CD4-positive, alpha-beta T cell treated with Interleukin-2 at 100 ng/mL for 4 hours (primary cell): ENCODE measurements at places on chromosomes 12 and 14.
A peak's percentile ranks its signal among the peaks of the same experiment; 100 is the strongest.

DNA sequence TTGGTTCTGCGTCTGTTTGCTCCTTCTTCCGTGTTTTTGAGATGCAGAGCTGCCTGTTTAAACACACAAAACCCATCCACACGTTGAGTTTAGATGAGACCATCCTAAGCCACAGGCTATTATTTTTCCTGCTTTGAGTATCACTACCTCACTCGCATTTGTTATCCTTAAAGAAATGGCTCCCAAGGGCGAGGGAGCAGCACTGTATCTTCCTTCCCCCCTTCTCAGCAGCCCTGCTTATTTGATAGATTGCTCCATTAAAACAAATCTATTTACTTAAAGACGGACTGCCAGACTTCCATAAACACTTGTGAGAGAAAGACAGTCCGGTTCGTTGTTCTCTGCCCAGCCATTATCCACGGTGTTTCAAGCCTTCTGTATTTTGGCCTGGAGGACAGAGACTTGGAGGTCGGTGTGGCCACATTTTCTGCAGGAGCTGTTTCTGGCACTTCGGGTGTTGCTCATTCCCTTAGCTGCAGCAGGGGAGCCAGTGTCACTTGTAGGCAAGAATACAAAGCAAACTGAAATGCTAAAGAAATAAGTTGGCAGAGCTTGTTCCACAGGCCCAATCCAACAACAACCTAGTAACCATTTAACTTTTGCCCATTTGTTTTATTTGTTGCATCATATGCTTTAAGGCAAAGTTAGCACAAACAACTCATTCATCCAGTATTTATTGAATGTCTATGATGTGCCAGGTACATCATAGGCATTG is 275.4 kb downstream of the TTC6 start:
- DNase-seq, result no peak

GRCh38 chr14:100844082-100844408 is 18.1 kb downstream of the MEG3 start:
- no peak for DNase-seq

GRCh38 chr12:22991250-22991844 is 366.4 kb downstream of the ETNK1 start:
- DNase-seq, result no peak

- no peak for DNase-seq
Measured at GRCh38 chr14:47857646-47858045, 182.2 kb upstream of the MDGA2 start.

- DNase-seq, result no peak
Measured at GRCh38 chr14:104238424-104239184, 100.2 kb downstream of the KIF26A start.

DNA sequence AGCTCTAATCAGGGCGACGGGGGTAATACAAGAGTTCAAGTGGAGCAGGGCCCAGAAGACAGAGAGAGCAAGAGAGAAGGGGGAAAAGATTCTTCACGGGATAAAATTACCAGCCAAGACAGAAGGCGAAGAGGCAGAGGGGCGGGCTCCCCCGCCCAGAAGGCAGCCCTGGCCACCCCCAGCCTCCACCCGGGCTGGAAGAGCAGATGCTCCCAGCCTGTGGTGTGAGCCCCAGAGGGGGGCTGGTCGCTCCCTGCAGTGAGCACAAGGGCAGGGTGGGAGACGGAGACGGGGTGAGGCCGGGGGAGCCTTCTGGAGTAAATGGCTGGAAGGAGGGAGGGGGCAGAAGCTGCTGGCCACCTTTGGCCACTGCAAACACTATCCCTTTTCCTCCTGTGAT is 1035.6 kb downstream of the VRK1 start:
- no peak for DNase-seq

- DNase-seq, result no peak
Measured at GRCh38 chr12:49863946-49864797, 21.3 kb upstream of the BCDIN3D start.

DNA sequence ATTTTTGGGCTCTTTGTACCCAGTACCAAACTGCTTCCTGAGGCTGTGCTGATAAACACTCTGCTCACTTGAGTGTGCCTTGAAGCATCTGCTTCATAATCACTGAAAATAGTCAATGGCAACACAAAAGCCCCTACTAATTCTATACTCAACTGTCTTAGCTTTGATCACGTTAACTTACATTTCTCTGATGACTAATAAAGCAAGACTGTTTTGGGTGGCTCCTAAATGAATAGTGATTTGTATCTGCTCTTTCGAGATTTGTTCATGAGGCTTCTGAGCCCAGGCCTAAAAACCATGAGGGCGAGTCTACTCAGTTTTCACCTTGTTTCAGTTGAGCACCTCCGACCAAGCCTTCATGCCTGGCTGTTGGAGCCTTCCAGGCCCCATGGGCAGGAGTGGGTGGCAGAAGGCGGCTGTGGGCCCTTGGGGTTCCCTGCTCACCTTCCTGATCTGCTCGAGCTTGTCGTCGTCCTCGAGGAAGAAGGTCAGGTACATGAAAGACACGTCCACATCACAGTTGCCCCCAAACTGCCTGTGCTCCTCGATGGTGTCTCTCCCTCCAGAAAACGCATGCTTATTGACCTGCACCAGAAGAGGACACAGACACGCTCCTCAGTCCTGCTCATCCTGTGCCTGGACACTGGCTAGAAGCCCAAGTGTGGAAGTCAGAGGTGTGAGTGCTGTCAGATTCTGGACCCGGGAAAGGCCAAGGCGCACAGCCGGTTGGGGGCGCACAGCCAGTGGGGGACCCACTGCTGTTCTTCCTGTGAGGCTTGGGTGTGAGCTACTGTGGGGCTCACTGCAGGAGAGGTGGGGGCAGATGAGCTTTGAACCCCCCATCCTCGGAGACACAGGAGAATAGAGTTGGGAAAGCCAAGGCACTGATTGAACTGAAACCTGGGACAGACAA is 13.7 kb downstream of the SLC25A47 start:
- DNase-seq, result no peak

DNA sequence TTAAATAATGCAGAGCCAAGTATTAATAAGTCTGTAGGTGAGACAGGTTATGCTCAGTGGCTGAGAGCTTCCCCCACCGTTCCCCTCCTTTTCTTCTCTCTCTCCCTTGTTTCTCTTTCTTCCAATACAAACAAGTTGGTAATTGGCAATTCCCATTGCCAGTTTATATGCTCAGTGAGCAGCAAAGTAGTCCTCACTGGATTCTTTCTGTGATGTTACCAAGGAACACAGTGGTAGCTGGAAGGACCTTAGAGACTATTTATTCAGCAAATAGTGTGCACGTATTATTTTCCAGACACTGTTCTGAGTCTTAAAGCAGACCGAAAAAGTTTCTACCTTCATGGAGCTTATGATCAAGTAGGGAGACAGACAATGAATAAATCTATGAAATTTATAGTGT is 344.4 kb downstream of the FUT8 start:
- no peak for DNase-seq

- DNase-seq, result no peak
Measured at GRCh38 chr12:2673966-2674810, 120.6 kb upstream of the FKBP4 start.

- no peak for DNase-seq
Measured at GRCh38 chr12:43098071-43098470, 453.9 kb downstream of the ADAMTS20 start.

GRCh38 chr12:92255741-92256140 is 110.1 kb upstream of the BTG1 start:
- no peak for DNase-seq

- no peak for DNase-seq
Measured at GRCh38 chr12:94663071-94663470, 12.7 kb upstream of the TMCC3 start.

- no peak for DNase-seq
Measured at GRCh38 chr14:37061697-37062096, 110.7 kb downstream of the SLC25A21 start.

DNA sequence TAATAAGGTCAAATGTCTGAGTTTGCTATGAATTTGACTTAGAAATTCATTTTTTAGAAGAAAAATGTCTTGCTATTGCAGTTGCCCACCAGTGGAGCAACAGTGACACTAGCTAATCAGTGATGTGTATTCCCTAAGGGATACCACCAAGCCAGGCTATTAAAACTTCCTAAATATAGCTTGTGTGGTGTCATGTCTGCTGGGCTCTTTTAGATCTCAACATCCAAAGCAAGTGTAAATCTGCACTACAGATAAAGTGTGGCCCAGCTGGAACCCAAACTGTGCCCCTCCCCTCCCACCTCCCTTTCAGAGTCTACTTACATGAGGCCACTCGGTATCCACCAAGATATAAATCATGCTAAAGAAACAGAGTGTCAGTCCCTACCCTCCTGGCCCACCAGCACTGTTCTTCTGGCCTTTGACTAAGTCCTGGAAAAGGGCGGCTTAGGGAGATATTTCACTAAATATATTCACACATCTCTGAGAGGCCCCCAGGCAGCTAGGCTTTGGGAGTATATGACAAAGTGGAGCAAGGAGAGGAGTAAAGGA is 53.8 kb downstream of the SLC35F4 start:
- no peak for DNase-seq

GRCh38 chr14:65888677-65889076 is 476.1 kb downstream of the FUT8 start:
- DNase-seq, result no peak

DNA sequence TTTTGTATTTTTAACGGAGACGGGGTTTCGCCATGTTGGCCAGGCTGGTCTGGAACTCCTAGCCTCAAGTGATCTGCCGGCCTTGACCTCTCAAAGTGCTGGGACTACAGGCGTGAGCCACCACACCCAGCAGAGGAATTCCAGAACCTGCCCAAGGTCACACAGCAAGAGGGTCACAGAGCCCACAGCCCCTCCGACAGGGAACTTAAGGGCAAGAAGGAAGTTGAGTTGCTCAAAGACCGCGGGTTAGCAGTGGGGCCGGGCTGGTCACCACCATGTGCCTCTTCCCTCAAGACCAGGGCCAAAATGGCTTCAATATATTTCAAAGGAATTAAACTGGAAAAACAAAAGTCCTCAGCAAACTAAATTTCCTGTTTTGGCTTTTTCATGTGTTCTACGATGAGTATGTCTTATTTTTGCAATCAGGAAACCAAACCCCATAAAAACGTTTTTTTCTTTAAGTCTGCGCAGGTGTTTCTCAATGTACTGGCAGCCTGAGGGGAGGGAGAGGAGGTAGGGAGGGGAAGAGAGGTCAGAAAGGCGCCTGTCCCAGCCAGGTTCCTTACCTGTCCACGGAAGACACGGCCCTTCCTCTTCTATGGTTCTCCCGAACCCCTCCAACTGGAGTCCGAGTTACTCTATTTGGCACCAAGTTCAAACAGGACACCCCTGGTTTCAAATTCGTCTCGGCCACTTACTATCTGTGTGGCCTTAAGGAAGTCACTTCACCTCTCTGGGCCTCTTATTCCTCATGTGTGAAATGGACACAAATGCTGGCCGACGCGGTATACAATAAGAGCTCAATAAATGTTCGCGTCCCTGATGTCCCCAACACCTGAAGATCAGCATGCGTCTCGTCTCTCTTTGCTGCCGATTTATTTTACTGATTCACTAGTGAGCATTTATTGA is 778 bp downstream of the SLC8B1 start:
- peak; percentile 24 for DNase-seq

DNA sequence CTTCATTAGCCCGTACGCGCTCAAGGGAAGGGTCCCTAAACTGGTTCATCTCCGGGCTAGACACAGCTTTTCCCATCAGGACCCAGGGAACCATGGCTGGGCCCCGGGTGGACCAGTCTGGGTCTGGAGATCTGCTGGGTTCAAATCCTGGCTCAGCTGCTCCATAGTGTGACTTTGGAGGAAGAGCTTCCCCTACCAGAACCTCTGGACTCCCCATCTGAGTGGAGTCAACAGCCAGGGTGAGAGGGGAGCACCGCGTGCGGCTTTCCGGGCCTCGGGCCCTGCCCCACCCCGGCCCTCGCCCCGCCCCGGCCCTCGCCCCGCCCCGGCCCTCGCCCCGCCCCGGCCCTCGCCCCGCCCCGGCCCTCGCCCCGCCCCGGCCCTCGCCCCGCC is 41.2 kb downstream of the BEGAIN start:
- DNase-seq, result no peak

GRCh38 chr14:85438001-85438400 is 91.9 kb upstream of the FLRT2 start:
- no peak for DNase-seq

DNA sequence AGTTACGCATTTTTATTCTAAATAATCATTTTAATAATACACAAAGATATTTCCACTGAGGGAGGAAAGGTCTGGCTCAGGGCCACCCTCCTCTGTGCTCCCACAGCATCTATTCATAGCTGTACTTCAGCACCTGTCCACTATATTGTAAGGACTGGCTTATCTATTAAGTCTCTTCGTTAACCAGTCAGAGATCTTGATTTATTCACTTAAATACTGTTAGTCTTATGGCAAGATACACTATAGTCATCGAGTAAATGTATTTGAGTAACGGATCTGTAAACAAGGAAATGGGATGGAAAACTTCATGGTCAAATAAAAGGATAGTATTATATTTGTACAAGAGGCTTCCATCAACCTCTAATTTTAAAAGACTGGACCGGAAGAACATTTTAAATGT is 54.6 kb downstream of the SPTLC2 start:
- no peak for DNase-seq

DNA sequence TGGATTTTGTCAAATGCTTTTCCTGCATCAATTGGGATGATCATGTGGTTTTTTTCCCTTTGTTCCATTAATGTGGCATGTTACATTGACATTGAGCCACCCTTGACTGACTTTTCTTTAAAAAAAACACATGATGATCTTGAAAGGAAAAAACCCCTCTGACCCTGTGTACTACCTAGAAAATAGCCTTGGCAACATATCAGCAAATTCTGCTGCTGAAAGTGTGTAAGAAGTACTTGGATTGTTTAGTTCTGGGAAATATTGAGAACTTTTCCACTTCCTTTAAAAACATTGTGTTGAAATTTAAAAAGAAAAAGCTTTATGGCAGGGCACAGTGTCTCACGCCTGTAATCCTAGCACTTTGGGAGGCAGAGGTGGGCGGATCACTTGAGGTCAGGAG is 20.7 kb downstream of the ACACB start:
- no peak for DNase-seq

GRCh38 chr12:130835011-130835410 is 4.0 kb downstream of the STX2 start:
- no peak for DNase-seq

- DNase-seq, result no peak
Measured at GRCh38 chr12:79128956-79129355, 264.4 kb downstream of the SYT1 start.

GRCh38 chr12:24631676-24632426 is 317.1 kb downstream of the BCAT1 start:
- DNase-seq, result no peak

DNA sequence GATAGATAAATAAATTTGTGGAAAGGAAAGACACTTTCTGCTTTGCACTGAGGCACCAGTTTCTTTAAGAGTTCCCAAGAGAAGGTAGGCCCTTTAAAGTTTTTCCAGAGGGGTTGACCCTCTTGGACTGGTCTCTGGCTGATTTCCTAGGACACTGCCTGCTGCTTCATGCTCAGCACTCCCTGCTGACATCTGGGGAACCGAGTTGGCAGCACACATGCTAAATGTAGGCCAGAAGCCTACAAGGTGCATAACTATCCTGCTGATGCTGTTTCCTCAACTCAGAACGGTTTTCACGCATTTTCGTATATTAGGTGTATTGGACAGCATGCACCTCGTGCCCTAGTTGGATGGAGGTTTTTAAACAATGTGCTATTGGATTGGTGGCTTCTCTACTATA is 887.2 kb upstream of the SEL1L start:
- no peak for DNase-seq
